ENCODE measurements at places on chromosomes 16 and 17. TPM values are rescaled to one million over a fixed set of nuclear protein-coding genes. Genes with fewer than 3 reads are reported as not detected.

DNA sequence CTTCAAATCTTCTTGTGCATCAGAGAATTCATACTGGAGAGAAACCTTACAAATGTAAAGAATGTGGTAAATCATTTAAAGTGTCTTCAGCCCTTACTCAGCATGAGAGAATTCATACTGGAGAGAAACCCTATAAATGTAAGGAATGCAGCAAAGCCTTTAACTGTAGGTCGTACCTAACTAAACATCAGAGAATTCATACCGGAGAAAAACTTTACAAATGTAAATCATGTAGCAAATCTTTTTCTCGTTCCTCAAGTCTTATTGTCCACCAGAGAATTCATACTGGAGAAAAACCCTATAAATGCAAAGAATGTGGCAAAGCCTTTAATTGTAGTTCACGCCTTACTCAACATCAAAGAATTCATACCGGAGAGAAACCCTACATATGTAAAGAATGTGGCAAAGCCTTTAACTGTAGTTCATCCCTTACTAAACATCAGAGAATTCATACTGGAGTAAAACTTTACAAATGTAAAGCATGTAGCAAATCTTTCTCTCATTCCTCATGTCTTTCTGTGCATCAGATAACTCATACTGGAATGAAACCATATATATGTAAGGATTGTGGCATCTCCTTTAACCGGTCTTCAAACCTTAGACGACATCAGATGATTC lies 118.5 kb upstream of the ZNF267 start:
- DNase-seq, result no peak

GRCh38 chr17:77107506-77108433 lies 33.0 kb upstream of the SEC14L1 start:
- peak; percentile 38 for DNase-seq

The ALDOC gene
- total RNA-seq, result 59.3 TPM

- DNase-seq, result no peak
These were observed 10.9 kb upstream of the CCL8 start for GRCh38 chr17:34308371-34308770.

The MILR1 gene
- 4.4 TPM for total RNA-seq

DNA sequence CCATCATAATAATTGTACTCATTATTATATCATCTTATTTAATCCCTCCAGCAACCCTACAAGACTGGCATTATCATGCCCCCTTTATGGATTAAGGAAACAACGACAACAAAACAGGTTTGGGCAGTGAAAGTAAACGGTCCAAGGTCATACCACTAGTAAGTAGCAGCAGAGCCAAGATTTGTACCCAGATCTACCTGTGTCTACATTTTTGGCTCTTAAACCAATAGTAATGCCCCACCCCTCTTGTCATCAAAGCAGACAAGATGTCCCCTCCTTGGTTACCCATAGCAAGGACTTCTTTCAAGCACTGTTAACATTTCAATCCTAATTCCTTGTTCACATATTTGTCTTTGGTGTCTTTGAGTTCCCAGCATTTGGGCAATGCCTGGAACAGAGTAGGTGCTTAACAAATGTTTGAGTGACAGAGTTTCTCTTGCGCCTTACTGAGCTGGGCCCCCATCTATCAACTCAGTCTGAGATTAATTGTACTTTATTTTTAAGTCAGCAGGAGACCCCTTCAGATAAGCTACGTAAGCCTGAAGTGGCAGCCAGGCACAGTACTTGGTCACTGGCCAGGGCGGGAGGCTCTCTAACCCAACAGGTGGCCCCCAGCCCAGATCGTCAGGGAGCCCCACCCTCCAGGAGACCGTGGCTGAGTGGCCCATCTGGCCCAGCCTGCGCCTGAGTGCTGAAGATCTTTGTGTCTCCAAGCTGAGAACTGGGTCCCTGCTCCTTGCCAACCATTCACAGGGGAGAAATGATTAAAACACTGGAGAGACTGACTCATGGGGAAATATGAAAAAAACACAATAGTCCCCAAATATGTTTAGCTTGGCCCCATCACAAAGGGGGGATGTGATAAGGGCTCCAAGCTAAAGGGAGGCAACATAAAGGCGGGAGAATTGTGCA lies 75.8 kb downstream of the AXIN2 start:
- peak; percentile 18 for DNase-seq

The PRCD gene
- total RNA-seq, result 4.3 TPM

The PRSS53 gene
- 1.0 TPM for total RNA-seq

The SLC47A1 gene
- total RNA-seq, result 0.26 TPM

- no peak for DNase-seq
These were observed 169.5 kb upstream of the ZNF267 start for GRCh38 chr16:31704138-31704537.

The NQO1 gene
- 494 TPM for total RNA-seq

The ACE gene
- 2.5 TPM for total RNA-seq

GRCh38 chr17:75153780-75154194 lies 525 bp downstream of the JPT1 start:
- DNase-seq, result no peak

DNA sequence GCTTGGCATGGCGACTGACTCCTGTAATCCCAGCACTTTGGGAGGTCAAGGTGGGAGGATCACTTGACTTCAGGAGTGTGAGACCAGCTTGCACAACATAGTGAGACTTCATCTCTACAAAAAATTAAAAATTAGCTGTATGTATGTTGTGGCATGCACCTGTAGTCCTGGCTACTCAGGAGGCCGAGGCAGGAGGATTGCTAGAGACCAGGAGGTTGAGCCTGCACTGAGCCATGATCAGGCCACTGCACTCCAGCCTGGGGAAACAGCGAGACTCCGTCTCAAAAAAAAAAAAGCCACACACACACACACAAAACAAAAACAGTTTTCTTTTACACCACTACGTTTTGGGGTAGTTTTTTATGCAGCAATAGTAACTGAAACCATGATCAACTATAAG lies 89.0 kb upstream of the DHX40 start:
- DNase-seq, result no peak

Data from fibroblast of lung (primary cell).